ENCODE measurements at places on chromosomes 6 and 20.

GRCh38 chr20:47278907-47279348 lies 77.6 kb downstream of the ZMYND8 start:
- DNase-seq: no peak

DNA sequence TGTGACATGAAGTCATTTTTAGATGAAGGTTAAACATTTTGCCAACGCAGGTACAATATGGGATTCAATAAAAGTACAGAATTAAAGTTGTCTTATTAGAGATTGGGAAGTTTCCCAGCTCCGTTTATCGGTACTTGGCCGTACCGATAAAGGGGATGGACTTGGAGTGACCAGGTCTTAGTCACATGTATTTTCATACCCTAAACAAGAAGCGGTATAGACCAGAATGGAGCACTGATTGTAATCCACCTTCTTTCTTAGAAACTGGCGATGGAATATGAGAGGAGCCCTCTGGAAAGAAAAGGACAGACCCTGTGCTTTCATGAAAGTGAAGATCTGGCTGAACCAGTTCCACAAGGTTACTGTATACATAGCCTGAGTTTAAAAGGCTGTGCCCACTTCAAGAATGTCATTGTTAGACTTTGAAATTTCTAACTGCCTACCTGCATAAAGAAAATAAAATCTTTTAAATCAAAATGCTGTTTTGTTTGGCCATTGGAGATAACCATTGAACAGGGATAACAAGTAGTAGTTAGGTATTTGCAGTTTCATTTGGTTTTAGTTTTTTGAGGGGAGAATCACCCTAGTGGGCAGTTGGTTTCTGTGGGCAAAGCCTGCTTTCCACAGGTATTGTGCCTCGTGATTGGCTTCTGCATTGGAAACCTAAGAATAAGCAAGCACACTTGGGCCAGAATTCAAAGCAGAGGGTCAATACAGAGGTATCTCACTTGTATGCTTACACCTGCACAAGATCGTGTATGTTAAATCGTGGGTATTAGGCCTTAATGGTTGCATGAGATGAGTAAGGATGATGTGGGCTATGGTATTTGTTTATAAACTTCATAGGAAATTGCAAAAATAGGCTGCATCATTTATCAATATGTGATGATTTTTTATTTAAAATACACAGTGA lies 11.2 kb upstream of the ZNFX1 start:
- no peak for DNase-seq

DNA sequence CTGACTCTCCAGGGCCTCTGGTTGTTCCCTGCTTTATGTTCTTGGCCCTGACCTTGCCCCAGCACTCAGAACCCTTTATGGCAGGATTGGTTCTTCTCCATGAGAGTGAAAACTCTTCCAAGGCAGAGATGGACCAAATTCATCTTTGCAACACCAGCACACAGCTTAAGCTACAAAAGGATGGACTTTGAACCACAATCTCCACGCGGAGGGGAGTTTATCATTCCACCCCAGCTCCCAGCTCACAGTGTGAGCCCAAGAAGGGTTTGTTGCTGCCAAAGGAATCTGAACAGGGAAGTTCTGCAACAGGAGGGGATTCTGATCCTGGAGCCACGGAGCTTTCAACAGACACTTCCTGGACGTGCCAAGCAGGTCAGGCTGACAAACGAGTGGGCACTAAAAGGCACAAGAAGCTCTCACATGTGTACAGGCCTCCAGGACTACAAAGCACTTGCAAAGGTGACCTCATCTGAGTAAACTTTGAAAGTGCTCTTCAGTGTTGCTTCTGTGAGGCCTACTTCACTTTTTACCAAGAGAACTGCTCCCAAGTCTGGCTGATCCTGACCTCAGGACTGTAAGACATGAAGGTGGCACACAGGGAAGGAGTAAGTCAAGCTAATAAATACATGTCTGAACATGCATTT lies 8.9 kb downstream of the FITM2 start:
- DNase-seq: no peak

- DNase-seq: peak; percentile 65
Observed at GRCh38 chr20:50518270-50518721, 8.1 kb downstream of the PTPN1 start.

- no peak for DNase-seq
Observed at GRCh38 chr6:114049367-114049966, 78.5 kb upstream of the HDAC2 start.

DNA sequence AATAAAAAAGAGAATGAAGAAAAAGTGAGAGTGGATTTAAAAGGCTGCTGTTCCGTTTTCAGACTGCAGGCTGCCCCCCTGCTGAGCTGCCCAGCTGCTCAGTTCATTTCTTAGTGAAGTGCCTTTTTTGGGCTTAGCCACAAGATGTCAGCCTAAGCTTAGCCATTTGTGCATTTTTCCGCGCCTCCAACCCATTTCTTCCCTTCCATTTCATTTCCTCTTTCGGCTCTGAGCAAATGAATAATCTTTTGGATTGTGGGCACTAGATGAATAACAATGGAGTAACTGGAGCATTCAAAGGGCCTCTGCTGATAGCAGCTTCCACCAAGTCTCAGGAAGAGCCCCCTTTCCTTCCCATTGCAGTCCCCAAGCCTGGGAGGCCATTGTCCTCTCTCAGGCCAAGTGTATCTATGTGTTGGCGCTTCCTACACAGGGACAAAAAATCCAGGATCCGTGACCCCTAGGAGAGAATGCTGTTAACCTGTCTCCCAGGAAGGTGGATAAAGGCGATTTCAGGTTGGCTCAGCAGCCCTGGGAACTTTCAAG lies 83.5 kb upstream of the SPTLC3 start:
- peak; percentile 44 for DNase-seq

- no peak for DNase-seq
Observed at GRCh38 chr6:30887901-30888815, 3.8 kb downstream of the DDR1 start.

DNA sequence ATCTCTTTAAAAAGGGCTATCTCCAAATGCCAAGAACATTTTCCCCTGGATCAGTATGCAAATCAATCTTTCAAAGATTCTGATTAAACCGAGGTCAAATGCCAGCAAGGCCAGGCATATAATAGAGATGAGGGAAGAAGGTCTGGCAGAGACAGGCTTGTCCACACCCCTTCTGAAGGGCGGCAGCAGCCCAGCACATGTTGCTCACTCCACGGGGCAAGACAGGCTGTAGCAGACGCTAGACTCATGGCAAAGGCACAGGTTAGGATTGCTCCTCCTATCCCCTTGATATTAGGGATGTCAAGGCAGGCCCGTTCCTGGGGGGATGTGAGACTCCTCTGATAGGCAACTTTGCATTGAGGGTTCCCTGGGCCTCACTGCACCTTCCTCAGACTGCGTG lies 104.7 kb upstream of the RIN2 start:
- no peak for DNase-seq

- DNase-seq: no peak
Observed at GRCh38 chr6:131629651-131630050, 1.6 kb upstream of the MED23 start.

DNA sequence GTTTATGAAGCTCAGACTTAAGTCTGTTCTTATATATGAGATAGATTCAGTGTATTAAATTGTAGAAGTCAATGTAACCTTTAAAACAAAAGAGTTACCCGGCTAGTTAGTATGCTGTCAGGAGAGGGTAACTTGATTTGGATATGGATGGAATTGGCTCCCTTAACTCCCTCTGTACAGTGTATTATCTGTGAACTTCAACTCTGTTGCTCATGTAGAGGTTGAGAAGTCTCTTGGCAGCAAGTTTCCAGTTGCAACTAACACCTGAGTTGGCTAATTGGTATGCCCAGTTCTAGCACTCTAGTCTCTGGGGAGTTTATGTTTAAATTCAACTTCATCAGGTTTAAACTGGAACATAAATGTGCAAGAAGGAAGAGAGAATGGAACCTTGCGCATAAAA lies 111.0 kb downstream of the NCOA3 start:
- DNase-seq: no peak

- no peak for DNase-seq
Observed at GRCh38 chr6:156309017-156309416, 468.2 kb upstream of the ARID1B start.
